Left cardiac atrium (tissue), 4 donors: ENCODE measurements at places on chromosomes 11 and 22. TPM values are rescaled to one million over a fixed set of nuclear protein-coding genes. Genes with fewer than 3 reads are reported as not detected.

DNA sequence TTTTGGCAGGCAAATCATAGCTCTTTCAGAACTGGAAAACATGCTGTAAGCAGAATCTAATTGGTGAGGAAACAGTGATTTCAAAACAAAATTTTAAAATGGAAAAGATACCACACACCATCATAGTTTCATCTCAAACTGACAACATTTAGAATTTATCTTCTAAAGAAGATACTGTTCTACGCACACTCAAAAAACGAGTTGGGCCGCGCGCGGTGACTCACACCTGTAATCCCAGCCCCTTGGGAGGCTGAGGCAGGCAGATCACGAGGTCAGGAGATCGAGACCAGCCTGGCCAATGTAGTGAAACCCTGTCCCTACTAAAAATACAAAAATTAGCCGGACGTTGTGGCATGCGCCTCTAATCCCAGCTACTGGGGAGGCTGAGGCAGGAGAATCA, 44.2 kb upstream of the ADSL start:
- DNase-seq = no peak

GRCh38 chr11:12224537-12224893, 114.1 kb downstream of the MICAL2 start:
- DNase-seq = peak; percentile 86

DNA sequence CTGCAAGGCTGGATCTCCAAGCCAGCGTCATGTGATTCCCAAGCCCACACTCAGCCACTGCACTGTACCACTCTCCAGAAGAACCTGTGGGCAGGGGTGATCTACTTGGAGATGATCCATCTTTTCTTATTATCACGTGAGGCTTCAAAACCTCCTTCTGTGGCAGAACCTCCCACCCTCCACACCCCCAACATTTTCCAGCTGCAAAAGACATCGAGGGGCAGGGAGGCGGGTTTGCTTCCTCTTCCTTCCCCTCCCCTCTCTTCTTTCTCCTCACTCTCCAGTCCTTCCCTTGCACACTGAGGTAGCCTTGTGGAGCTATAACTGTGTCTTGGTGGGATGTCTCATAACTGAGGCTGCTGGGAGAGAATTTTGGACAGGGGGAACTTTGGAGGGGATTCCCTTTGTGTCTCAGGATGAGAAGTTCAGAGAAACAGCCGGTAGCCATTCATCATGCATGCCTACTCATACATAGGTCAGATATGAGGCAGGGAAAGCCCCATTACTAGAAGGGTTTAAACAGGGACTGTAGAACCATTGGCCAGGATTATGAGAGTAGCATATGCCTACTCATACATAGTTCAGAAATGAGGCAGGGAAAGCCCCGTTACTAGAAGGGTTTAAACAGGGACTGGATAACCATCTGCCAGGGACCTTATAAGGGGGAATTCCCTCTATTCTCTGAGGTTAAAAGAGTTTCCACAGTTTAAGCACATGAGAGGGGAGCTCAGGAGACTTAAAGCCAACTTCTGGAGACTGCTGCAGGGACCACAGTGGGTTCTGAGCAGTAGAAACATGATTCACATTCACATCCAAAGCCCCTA, 420.7 kb upstream of the CADM1 start:
- no peak for DNase-seq

Gene TRIM77
- not detected for total RNA-seq

Gene OR10A2
- not detected for total RNA-seq

Gene CD151
- total RNA-seq = 382 TPM

Gene MTA2
- 38.1 TPM for total RNA-seq

Gene CD3D
- total RNA-seq = 0.86 TPM
